H9 (cell line): ENCODE measurements at places on chromosomes 3 and 15. TPM values are rescaled to one million over a fixed set of nuclear protein-coding genes. Genes with fewer than 3 reads are reported as not detected.

GRCh38 chr15:68300115-68300940 lies 22.8 kb downstream of the FEM1B start:
- H3K27ac ChIP-seq = no peak overlapping the region
- H3K4me3 ChIP-seq = no peak overlapping the region
- no peaks in the 10 kb centered on the region; the same call in 1 of the 2 replicates for H3K4me1 ChIP-seq
- H3K27me3 ChIP-seq = no peaks in the 10 kb centered on the region
- peaks cover 5% of the 10 kb centered on the region; the same call in 1 of the 2 replicates for H3K36me3 ChIP-seq

DNA sequence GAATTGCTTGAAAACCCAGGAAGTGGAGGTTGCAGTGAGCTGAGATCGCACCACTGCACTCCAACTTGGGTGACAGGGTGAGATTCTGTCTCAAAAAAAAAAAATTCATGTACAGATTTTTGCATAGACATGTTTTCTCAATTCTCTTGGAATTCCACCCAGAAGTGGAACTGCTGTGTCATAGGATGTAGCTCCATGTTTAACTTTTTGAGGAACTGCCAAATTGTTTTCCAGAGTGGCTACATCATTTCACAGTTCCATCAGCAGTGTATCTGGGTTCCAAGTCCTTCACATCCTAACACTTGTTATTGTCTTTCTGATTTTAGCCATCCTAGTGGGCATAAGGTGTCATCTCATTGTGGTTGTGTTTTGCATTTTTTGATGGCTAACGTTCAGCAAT lies 9.9 kb downstream of the CAPN7 start:
- H3K36me3 ChIP-seq = peaks cover 66% of the 10 kb centered on the region
- H3K27me3 ChIP-seq = no peaks in the 10 kb centered on the region
- H3K4me3 ChIP-seq = no peak overlapping the region
- no peak overlapping the region for H3K27ac ChIP-seq
- DNase-seq = no peak
- H3K4me1 ChIP-seq = no peaks in the 10 kb centered on the region

DNA sequence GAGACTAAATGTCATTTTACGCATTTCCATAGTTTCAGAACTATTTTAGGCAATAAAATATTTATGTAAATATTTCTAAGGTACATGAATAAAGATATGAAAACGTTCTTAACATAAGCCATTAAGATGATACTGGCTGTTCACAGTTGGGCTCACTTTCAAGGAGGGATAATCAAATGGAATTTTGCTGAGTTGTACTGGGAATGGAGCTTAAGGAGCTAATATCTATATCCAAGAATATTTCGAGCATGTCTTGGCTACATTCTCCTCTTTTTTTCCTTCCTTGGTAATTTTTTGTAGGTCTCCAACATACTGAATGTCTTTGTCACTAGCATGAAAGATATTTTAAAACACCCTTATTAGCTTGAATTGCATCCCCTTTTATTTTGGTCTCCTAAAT lies 383.4 kb downstream of the RAP2B start:
- H3K4me3 ChIP-seq = no peak overlapping the region
- no peaks in the 10 kb centered on the region for H3K36me3 ChIP-seq
- no peak for DNase-seq

- no peak for DNase-seq
- no peak overlapping the region for H3K27ac ChIP-seq
- no peaks in the 10 kb centered on the region for H3K36me3 ChIP-seq
These were observed 27.7 kb downstream of the GRM2 start for GRCh38 chr3:51734572-51734907.

Gene IL17RD
- total RNA-seq = 29.3 and 31.7 TPM in 2 replicates

- no peaks in the 10 kb centered on the region for H3K27me3 ChIP-seq
- DNase-seq = no peak
- H3K4me3 ChIP-seq = no peak overlapping the region
- H3K27ac ChIP-seq = no peak overlapping the region
- no peaks in the 10 kb centered on the region for H3K36me3 ChIP-seq
- H3K4me1 ChIP-seq = no peaks in the 10 kb centered on the region
These were observed 450.4 kb downstream of the MFSD1 start for GRCh38 chr3:159252274-159252673.

- H3K27ac ChIP-seq = no peak overlapping the region
- DNase-seq = no peak
- H3K4me1 ChIP-seq = no peaks in the 10 kb centered on the region
- H3K27me3 ChIP-seq = no peaks in the 10 kb centered on the region
These were observed 187.7 kb downstream of the GREM1 start for GRCh38 chr15:32905481-32905880.

Gene SLC28A1
- 0.13 TPM in 1 of 2 replicates, not detected in the other for total RNA-seq

DNA sequence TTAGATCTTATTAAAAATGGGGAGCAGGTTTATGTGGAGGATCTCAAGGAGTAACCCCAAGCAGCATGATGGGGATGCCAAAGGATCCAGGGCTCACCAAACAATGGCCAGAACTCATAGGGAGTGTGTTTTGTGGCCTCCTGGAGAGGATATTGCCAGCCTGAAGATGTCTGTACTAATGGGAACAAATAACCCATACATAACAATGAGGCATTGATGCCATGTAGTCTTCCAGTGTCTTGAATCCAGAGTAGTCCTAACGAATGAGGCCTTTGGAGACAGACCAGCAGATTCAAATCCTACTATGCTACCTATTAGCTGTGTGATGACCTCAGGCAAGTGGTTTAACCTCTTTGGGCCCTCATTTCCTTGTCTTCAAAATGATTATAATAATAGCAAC lies 45.0 kb upstream of the CMSS1 start:
- no peaks in the 10 kb centered on the region; the same call in 1 of the 2 replicates for H3K4me1 ChIP-seq
- H3K4me3 ChIP-seq = no peak overlapping the region
- H3K36me3 ChIP-seq = no peaks in the 10 kb centered on the region

Gene LYSMD2
- total RNA-seq = 3.9 and 4.1 TPM in 2 replicates

- 0 out of 2 replicates have a peak, but pooled peaks cover 2% of the 10 kb centered on the region for H3K4me1 ChIP-seq
- no peak overlapping the region for H3K27ac ChIP-seq
- H3K36me3 ChIP-seq = peaks cover 46% of the 10 kb centered on the region
- H3K4me3 ChIP-seq = peak overlapping the region; percentile 38; the same call in 1 of the 3 replicates
These were observed 27.6 kb downstream of the PLXNB1 start for GRCh38 chr3:48402281-48402732.

Gene LXN
- total RNA-seq = 6.7 and 7.7 TPM in 2 replicates

Gene BFSP2
- total RNA-seq = not detected in 2 replicates

Gene THUMPD3
- 57.0 and 58.4 TPM in 2 replicates for total RNA-seq

Gene DALRD3
- total RNA-seq = 27.1 and 32.3 TPM in 2 replicates

GRCh38 chr3:191330530-191331048 lies 263 bp upstream of the UTS2B start:
- DNase-seq = no peak
- H3K36me3 ChIP-seq = no peaks in the 10 kb centered on the region

Gene GOLGA6L7
- total RNA-seq = not detected in 2 replicates

Gene PRKCI
- 57.7 and 71.1 TPM in 2 replicates for total RNA-seq

Gene IL20RB
- total RNA-seq = 1.5 TPM in 2 replicates

- H3K4me3 ChIP-seq = no peak overlapping the region
- peaks cover 4% of the 10 kb centered on the region for H3K36me3 ChIP-seq
- no peaks in the 10 kb centered on the region for H3K4me1 ChIP-seq
- H3K27ac ChIP-seq = no peak overlapping the region
- no peaks in the 10 kb centered on the region for H3K27me3 ChIP-seq
These were observed 137.9 kb downstream of the SUCLG2 start for GRCh38 chr3:67516496-67516895.

DNA sequence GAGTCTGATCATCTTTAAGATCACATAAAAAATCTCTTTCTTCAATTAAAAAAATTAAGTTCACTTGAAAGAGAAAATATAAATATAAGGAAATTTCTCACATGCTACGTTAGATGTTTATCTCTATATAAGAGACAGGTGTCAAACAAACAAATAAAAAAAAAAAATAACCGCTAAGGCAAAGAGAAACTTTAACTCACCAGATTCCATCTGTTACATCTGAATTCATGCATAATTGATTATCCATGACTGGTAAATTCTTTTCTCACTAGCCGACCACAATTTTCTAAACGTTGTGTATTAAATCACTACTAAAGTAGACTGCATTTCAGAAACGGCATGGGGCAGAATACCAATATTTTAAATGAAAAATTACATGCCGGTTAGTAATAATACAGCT lies 9.6 kb upstream of the SATB1 start:
- DNase-seq = no peak
- H3K27ac ChIP-seq = no peak overlapping the region
- H3K4me1 ChIP-seq = no peaks in the 10 kb centered on the region
- H3K27me3 ChIP-seq = no peaks in the 10 kb centered on the region

Gene ADPRH
- 3.1 and 3.6 TPM in 2 replicates for total RNA-seq

Gene TRH
- not detected in 2 replicates for total RNA-seq

GRCh38 chr3:156781310-156782230 lies 44.6 kb upstream of the LEKR1 start:
- no peaks in the 10 kb centered on the region for H3K27me3 ChIP-seq
- no peaks in the 10 kb centered on the region for H3K36me3 ChIP-seq
- H3K4me3 ChIP-seq = no peak overlapping the region
- DNase-seq = no peak
- no peak overlapping the region for H3K27ac ChIP-seq

GRCh38 chr3:124362455-124362854 lies 367.8 kb upstream of the UMPS start:
- no peak overlapping the region for H3K4me3 ChIP-seq
- no peak for DNase-seq
- no peak overlapping the region for H3K27ac ChIP-seq
- H3K27me3 ChIP-seq = no peaks in the 10 kb centered on the region
- H3K4me1 ChIP-seq = peaks cover 6% of the 10 kb centered on the region; the same call in 1 of the 2 replicates

- DNase-seq = no peak
- no peaks in the 10 kb centered on the region; the same call in 1 of the 2 replicates for H3K4me1 ChIP-seq
- no peak overlapping the region for H3K4me3 ChIP-seq
These were observed 5.7 kb downstream of the KLHL40 start for GRCh38 chr3:42690766-42691680.

Gene SLC9C1
- total RNA-seq = 0.15 and 0.50 TPM in 2 replicates

Gene ASB14
- not detected in 2 replicates for total RNA-seq

DNA sequence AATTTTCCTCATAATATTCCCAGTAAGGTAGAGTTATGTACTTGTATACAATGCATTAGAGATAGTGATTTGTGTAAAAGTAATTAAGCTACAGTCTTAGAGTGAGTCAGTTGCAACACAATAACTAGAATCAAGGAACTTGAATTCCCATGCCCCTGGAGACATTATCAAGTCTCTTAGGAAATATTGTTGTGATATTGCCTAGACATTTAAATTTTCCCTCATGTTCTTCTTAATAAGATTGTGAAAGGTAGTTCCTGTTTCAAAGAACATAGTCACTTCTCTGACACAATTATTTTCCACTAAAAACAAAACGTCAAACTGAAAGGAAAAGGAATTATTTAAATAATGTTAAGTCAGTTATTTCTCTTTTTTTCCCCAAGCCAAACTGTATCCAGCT lies 13.0 kb upstream of the ATP1B3 start:
- no peak for DNase-seq
- H3K36me3 ChIP-seq = no peaks in the 10 kb centered on the region
- H3K4me3 ChIP-seq = no peak overlapping the region
- H3K4me1 ChIP-seq = no peaks in the 10 kb centered on the region
- H3K27ac ChIP-seq = no peak overlapping the region
- H3K27me3 ChIP-seq = no peaks in the 10 kb centered on the region

Gene LRRC49
- total RNA-seq = 8.3 and 9.3 TPM in 2 replicates
